ENCODE measurements at places on chromosomes 16 and 17.

DNA sequence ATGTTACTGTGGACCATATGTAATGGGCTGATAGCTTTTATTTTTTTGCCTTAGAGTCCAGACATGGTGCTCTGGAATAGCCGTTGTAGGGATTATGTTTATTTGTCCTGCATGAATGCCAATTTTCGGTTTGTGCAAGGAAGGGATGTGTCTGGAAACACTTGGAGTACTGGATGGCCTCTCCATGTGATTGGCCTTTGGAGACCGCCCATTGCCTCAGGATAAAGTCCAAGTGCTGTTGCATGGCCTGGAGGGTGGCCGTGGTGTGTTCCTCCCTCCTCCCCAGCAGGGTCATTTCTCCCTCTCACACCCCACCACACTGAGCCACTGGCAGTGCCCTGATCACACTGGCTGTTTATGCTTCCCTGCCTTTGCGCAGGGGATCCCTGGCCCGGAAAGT lies 93.9 kb downstream of the MSI2 start:
- DNase-seq = no peak

DNA sequence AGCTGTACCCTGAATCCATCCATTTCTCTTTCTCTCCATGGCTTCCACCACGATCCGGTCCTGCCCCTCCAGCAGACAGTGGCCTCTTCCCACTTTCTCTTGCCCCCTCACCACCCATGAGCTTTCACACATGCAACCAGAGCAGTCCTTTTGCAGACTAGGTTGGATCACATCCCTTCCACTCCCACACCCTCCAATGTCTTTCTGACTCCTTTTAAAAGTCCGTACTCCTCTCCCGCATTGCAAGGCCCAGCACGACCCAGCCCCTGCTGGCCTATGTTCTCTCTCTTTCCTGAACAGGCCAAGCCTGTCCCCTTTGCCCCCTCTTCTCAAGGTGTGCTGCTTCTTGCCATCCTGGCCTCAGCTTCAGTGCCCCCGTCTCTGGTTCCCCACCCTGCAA lies 22.5 kb upstream of the DNAI2 start:
- no peak for DNase-seq

GRCh38 chr17:78601577-78602190 lies 24.5 kb upstream of the DNAH17 start:
- DNase-seq = no peak

- DNase-seq = peak; percentile 83
Observed at GRCh38 chr16:58022601-58023371, 2.8 kb upstream of the MMP15 start.
